ENCODE measurements at places on chromosomes 7 and 10.
A peak's percentile ranks its signal among the peaks of the same experiment; 100 is the strongest.

- DNase-seq, result no peak
These were observed 12.2 kb upstream of the GDF10 start for GRCh38 chr10:47287805-47288204.

GRCh38 chr10:70163448-70163847, 6.9 kb downstream of the SAR1A start:
- no peak for DNase-seq

DNA sequence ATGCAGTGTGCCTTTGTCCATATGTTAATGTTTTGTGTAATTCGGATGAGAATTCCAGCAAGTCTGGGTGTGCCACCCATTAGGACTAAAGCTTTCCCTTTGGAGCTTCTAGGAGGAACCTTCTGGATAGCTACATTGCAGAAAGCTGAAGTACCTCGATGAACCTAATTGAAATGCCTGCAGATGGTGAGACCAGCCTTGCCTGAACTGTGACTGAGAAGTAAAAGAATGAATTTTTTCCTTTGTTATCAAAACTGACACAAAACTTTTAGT, 31.1 kb upstream of the FBXW4 start:
- DNase-seq, result no peak

DNA sequence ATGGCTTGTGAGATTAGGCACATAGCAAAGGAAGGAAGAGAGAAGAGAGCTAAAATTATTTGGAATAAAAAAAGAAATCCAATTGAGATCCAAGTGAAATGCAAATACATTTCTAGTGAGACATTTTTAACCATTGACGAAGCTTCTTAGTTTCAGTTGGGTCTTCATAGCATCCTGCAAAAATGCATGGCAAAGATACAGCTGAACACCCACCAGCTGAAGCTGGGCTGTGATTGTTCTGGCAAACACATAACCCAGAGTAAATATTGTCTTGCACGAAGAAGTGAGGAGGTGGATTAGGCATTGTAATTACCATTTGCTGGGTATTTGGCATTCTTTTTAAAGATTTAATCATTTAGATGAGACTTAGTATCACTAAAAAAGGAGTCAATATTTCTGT, 409.4 kb downstream of the GRM8 start:
- DNase-seq, result no peak

DNA sequence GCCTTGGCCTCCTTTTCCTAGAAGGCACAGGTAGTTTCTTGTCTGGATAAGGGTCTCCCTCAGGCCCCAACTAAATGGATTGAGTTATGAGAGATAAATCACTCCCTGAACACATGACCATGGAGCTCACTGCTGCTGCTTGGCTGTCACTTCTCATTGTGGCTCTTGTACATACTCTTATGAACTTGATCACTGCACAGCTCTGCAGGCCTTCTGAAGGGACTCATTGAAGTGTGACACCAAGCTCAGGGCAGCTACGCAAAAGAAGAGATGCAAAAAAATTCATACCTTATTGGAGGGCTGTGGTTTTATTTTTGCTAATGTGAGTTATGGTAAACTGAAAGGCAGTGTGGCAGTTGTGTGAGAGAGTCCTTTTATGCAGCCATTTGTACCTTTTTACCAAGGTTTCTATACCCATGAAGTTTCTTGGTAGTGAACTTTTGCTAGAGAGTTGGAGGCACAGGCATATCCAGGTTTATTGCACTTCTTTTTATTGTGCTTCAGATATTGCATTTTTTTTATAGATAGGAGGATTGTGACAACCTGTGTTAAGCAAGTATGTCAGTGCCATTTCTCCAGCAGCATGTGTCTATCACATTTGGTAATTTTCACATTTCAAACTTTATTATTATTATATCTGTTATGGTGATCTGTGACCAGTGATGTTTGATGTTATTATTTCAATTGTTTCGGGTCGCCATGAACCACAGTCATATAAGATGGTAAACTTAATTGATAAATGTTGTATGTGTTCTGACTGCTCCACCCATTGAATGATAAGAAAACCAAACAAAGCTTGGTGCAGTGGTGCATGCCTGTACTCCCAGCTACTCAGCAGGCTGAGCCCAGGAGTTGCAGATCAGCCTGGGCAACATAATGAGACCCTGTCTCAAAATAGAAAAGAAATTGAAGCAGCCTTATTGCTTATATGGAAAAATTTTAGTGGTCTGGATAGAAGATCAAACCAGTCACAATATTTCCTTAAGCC, 100.6 kb downstream of the LRRC4 start:
- no peak for DNase-seq

GRCh38 chr10:85874208-85874607, 492.4 kb downstream of the GRID1 start:
- no peak for DNase-seq

GRCh38 chr7:90931986-90932916, 332.0 kb upstream of the FZD1 start:
- DNase-seq, result no peak

DNA sequence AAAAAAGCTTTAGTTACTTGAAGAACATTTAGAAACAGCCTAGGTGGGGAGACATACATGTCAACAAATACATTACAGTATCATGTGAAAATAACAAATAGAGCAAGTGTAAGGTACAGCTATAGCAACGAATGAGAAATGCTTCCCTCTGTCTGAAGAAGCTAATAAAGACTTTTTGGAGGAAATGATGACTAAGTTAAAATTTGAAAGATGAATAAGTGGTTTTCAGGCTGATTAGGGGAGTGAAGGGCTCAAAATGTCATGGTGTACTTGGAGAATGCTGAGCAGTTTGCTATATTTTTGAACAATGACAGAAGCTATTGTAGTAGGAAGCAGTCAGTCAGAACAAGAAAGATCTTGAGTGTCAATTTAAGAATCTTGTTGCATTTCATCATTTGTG, 2.8 kb upstream of the ARMC3 start:
- no peak for DNase-seq

DNA sequence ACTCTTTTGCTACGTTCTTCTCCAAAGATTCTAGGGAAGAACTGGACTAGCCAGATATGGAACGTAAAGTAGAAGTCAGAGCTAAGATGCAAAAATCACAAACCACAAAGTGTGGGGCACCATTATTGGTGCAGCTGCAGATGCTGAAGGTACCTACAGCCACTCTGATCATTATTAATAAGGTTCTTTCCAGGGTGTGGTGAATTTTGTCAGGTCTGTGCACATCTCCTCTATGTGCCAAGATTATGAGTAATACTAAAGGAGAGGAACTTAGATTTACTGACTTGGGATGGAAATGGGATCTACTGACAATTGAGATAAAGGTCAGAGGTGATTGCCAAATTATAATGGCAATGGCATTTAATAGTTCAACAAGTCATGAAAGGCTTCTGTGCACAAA, 148.2 kb downstream of the RAPGEF5 start:
- no peak for DNase-seq

DNA sequence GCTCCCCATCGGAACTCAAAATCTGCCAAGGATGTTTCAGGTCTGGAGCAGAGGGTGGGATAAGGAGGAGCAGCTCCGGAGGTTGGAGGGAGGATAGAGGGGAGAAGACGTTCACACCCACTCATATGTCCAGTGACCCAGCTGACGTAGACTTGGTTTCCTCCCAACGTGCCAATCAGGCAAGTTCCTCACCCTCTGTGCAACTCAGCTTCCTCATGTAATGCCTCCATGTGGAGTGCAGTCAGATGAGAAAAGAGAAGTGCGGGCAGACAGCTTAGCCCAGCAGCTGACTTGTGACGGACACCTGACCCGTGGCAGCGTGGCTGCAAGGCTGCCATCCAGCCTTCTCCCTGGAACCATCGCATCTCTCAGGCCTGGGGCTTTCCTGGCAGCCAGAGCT, 86.8 kb downstream of the NPTX2 start:
- no peak for DNase-seq

- no peak for DNase-seq
These were observed 282.8 kb upstream of the MGMT start for GRCh38 chr10:129184196-129184595.

GRCh38 chr7:95718577-95719410, 53.6 kb upstream of the DYNC1I1 start:
- DNase-seq, result peak; percentile 27

GRCh38 chr10:62025134-62025794, 123.8 kb downstream of the ARID5B start:
- no peak for DNase-seq

DNA sequence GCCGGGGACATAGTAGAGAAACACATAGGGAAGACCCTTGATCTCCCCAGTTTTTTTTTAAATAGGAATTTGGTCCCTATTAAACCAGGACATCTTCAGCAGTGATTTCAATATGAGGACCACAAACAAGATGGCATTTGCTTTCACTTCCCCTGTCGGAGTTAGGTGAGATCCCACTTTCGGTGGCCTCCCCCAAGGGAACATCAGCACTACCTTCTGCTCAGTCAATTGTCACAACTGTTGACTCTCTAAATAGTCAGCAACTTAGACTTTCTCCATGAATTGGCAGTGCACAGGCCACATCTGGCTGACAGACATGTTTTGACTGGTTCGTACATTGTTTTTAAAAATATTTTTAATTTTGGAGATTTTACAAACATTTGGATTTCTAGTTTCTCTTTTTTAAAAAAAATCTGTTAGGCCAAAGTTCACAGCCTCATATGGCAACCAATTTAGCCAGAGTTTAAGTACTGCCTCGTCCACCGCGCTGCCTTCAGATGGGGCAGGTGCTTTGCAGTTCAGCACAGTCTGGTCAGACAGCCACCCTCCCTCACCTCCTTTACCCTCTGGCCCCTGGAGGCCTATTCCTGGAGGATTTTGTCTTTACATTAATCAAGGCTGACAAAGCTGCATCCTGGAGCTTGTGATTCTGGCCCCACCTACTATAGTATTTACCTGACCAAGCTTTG, 139.2 kb upstream of the PRR15 start:
- DNase-seq, result no peak

- no peak for DNase-seq
These were observed 194.3 kb downstream of the SORCS3 start for GRCh38 chr10:104835422-104835821.

GRCh38 chr10:123149162-123149567, 1.2 kb downstream of the HMX2 start:
- no peak for DNase-seq

DNA sequence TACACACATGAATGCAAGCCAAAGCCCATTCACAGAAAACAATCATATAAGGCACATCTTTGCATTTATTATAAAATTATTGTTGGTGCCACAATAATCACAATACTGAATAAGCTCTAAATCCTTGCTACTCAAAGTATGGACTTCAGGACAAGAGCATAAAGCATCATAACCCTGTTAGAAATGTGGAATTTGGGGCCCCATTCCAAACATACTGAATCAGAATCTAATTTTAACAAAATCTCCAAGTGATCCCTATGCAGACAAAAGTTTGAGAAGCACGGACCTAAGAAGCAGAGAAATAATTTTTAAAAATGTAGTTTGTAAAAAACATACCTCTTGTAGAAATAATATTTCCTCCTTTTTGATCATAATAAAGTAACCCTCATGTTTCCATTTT, 199.2 kb downstream of the IMMP2L start:
- DNase-seq, result peak; percentile 42

GRCh38 chr7:66330961-66331360, 125.8 kb downstream of the TPST1 start:
- peak; percentile 32 for DNase-seq

DNA sequence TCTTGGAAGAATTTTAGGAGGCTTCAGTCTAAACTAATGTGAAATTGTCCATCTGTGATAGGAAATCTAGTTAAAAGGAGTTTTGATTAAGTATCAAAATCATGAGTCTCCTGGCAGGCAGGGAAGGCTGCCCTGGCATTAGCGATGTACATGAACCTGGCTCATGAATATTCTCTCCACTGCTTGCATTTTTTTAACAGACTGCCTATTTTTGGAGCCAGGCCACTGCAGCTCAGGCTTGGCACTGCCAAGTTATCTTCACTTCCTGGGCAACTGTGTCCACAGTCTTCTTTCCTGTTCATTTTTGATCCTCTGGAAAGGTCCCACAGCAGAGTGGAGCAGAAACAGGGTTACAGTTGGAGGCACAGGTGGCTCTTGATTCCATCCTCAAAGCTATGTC, 7.0 kb downstream of the GPR26 start:
- DNase-seq, result no peak

GRCh38 chr10:90865401-90865800, 6.4 kb upstream of the RPP30 start:
- DNase-seq, result no peak

DNA sequence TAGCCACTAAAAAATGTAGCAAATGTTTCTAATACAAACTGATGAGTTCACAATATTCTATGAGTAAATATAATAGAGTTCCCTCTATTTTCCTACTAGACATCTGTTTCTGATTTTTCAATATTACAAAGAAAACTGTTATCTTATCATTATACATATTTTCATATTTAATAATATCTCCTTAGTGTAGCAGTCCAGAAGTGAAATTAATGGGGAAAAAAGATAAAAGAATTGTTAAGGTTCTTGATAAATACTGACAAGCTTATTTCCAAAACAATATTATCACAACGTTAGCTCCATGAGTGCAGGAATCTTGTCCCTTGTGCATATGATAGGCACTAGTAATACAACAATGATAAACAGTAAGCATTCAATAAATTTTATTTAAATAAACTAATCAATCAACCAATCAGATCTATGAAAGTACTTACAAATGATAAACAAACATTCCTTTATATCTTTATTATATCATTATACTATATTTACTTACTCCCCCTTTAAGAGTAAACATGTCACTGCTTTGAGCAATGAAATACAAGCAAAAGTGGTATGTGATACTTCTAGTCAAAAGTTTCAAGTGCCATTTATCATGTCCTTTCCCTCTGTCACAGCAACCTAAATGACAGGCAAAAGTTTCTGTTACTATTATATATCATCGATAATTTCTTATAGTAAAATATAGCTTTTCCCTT, 103.1 kb downstream of the IMMP2L start:
- DNase-seq, result no peak

- no peak for DNase-seq
These were observed 110.1 kb downstream of the WDR37 start for GRCh38 chr10:1166101-1166827.

DNA sequence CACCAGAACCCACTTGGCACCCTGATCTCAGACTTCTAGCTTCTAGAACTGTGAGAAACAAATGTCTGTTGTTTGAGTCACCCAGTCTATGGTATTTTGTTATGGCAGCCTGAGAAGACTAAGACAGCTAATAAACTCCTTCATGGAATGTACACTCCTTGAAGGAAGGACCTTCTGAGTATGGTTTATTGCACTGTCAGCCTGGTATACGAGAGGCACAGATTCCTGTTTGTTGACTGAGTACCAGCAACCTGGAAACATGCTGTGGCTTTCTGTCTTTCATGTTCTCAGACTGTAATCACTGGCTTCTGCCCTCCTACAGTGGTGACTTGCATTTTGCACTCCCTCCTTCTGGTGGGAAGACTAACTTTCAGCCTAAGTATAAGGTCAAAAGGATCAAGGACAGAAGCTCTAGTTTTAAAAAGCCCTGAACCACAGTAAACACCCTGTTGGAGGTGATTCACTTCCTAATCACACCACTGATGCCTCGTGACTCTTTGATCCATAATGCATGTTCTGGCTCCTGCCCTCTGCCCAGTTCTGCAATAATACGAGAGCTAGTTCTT, 319.0 kb upstream of the NPSR1 start:
- peak; percentile 41 for DNase-seq

DNA sequence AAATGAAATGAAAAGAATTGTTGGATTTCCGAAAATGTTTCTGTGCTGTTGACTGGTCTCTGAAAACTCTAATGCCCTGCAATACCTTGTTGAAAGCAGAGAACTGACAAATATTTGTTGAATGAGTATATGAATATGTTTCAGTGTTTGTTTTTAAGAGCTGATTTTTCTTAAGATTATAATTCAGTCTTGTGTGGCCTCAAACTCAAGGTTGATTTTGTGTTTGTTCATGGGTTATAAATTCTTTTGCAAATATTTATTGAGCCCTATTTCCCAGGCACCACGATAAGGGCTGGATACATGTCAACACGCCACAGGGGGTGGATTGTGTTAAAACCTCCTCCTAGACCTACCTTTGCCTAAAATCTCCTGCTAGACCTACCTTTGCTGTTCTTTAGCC, 203.9 kb upstream of the PLPP4 start:
- DNase-seq, result no peak
